Cardiac ventricle fibroblast (primary cell): ENCODE measurements at places on chromosomes 12 and 14. TPM values are rescaled to one million over a fixed set of nuclear protein-coding genes. Genes with fewer than 3 reads are reported as not detected.

Gene PDE3A
- 5.9 and 7.4 TPM in 2 replicates for total RNA-seq

Gene INHBC
- not detected in 2 replicates for total RNA-seq

Gene NPFF
- total RNA-seq: not detected in 2 replicates

Gene IQSEC3
- 0.44 TPM in 2 replicates for total RNA-seq

Gene CEBPE
- not detected in 2 replicates for total RNA-seq

Gene ALX1
- 0.54 and 0.69 TPM in 2 replicates for total RNA-seq

Gene LRP6
- 16.4 and 25.7 TPM in 2 replicates for total RNA-seq

Gene KRT6C
- total RNA-seq: not detected in 2 replicates

Gene TMEM63C
- not detected in 2 replicates for total RNA-seq

Gene FOXG1
- total RNA-seq: 0.05 TPM in 1 of 2 replicates, not detected in the other

Gene TAS2R31
- total RNA-seq: 0.44 and 2.4 TPM in 2 replicates

Gene ARF3
- total RNA-seq: 45.7 and 82.1 TPM in 2 replicates

Gene RIMKLB
- 5.1 and 5.7 TPM in 2 replicates for total RNA-seq

Gene AKAP5
- 0.10 and 0.31 TPM in 2 replicates for total RNA-seq

Gene GPRC5A
- 2.2 and 2.6 TPM in 2 replicates for total RNA-seq

Gene IKZF4
- total RNA-seq: 2.6 and 4.5 TPM in 2 replicates

Gene TNFAIP2
- 43.3 and 69.3 TPM in 2 replicates for total RNA-seq

Gene MYF6
- total RNA-seq: not detected in 2 replicates

Gene CLEC1B
- not detected in 2 replicates for total RNA-seq

Gene FKBP11
- 69.3 and 74.1 TPM in 2 replicates for total RNA-seq

Gene BCL11B
- total RNA-seq: 0.05 TPM in 1 of 2 replicates, not detected in the other

Gene VRTN
- not detected in 2 replicates for total RNA-seq

Gene CLEC4A
- total RNA-seq: 0.20 TPM in 1 of 2 replicates, not detected in the other

Gene ADSS1
- 7.1 and 9.4 TPM in 2 replicates for total RNA-seq

Gene SLC39A2
- total RNA-seq: 0.25 TPM in 1 of 2 replicates, not detected in the other

Gene WNT1
- total RNA-seq: not detected in 2 replicates

Gene DBX2
- total RNA-seq: not detected in 2 replicates

Gene GUCY2C
- total RNA-seq: not detected in 2 replicates

Gene TMCC3
- 0.69 and 0.73 TPM in 2 replicates for total RNA-seq

Gene SERPINA9
- total RNA-seq: not detected in 2 replicates

Gene GSC
- total RNA-seq: 0.44 TPM in 1 of 2 replicates, not detected in the other

Gene NDRG2
- 54.0 and 70.0 TPM in 2 replicates for total RNA-seq

Gene DERA
- total RNA-seq: 28.0 and 29.5 TPM in 2 replicates

Gene DYRK2
- total RNA-seq: 14.9 and 16.4 TPM in 2 replicates

Gene KRT71
- not detected in 2 replicates for total RNA-seq

Gene EPS8
- 180 and 188 TPM in 2 replicates for total RNA-seq

Gene MLXIP
- 21.6 and 25.1 TPM in 2 replicates for total RNA-seq

Gene CLMN
- 1.6 and 5.1 TPM in 2 replicates for total RNA-seq

Gene AKAP3
- 0.68 and 2.1 TPM in 2 replicates for total RNA-seq

Gene PIANP
- not detected in 2 replicates for total RNA-seq

Gene HOXC4
- total RNA-seq: 0.05 TPM in 1 of 2 replicates, not detected in the other

Gene ACIN1
- total RNA-seq: 55.4 and 67.2 TPM in 2 replicates

Gene MYO1A
- total RNA-seq: not detected in 2 replicates
